Gastrocnemius medialis (tissue), 4 donors: ENCODE measurements at places on chromosomes 3 and 15. TPM values are rescaled to one million over a fixed set of nuclear protein-coding genes. Genes with fewer than 3 reads are reported as not detected.

AHSG gene
- total RNA-seq, result 1.1 TPM

DNA sequence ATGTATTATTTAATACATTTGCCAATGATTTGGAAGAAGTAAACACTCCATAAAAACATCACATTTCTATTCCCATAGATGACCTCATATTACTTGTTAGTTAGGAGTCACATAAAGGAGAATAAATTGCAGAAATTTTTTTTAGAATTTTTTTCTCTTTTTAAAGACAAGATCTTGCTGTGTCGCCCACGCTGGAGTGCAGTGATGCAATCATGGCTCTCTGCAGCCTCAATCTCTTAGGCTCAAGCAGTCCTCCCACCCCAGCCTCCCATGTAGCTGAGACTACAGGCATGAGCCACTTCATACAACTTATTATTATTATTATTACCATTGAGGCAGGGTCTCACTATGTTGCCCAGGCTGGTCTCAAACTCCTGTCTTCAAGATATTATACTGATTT, 12.3 kb upstream of the USP8 start:
- no peak overlapping the region for H3K4me3 ChIP-seq
- H3K27me3 ChIP-seq, result no peaks in the 10 kb centered on the region
- H3K27ac ChIP-seq, result no peak overlapping the region

- no peaks in the 10 kb centered on the region for H3K27me3 ChIP-seq
- no peak for DNase-seq
- no peak overlapping the region for H3K4me3 ChIP-seq
- H3K4me1 ChIP-seq, result no peaks in the 10 kb centered on the region
- no peak overlapping the region for H3K27ac ChIP-seq
Measured at GRCh38 chr3:40557575-40558161, 32.9 kb downstream of the ZNF621 start.

ZNF662 gene
- 2.1 TPM for total RNA-seq

- no peaks in the 10 kb centered on the region for H3K27me3 ChIP-seq
- peaks cover 7% of the 10 kb centered on the region for H3K4me1 ChIP-seq
- H3K27ac ChIP-seq, result no peak overlapping the region
- no peak for DNase-seq
- H3K4me3 ChIP-seq, result no peak overlapping the region
- H3K36me3 ChIP-seq, result no peaks in the 10 kb centered on the region
Measured at GRCh38 chr3:187841560-187841959, 96.3 kb upstream of the BCL6 start.

DNA sequence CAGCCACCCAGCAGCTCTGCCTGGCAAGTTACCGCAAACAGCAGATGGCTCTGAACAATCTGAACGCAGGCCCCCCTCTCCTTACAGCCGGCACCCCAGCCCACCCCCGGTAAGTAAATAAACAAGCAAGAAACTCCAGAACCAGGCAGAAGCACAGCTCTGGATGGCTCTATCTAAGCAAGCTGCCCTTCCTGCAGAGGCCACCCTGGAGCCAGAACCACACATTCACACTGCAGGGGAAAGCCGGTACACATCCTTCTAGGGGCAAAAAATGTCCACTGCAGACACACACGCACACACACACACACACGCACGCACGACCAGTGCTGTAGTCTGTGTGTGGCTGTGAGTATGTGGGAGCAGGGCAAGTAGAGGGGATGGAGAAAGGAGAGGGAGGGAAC, 63.9 kb downstream of the ADCY5 start:
- H3K4me1 ChIP-seq, result peaks cover 12% of the 10 kb centered on the region
- no peaks in the 10 kb centered on the region for H3K36me3 ChIP-seq
- H3K27me3 ChIP-seq, result no peaks in the 10 kb centered on the region

DNA sequence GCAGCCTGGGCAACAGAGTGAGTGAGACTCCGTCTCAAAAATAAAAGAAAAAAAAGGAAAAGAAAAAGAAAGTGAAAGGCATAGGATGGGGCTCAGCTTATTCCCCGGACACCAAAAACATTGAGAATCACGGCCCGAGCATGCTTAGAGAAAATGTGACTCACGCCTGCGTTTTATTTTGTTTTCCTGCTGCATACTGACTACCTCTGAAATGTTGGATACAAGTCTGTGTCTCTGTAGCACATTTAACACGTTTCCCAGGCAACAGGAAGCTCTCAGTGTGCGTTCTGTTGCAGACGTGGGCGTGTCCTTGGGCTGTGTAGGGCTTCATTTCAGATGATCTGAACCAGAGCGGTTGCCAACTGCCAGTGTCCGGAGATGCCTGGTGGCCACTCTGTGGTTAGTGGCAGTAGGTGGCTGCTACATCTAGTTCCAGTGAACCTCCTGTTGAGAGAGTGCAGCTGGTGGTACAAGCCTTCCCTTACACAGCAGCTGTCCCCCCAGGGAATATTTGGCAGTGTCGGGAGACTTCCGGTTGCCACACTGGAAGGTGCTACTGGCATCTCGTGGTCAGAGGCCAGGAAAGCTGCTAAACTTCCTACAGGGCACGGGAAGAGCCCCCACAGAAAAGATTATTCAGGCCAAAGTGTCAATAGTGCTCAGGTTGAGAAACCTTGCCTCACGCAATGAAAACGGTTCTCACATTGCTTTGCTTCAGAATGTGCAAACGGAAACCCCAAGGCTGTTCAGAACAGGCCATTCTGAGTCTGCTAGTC, 3.0 kb downstream of the SLC51A start:
- H3K36me3 ChIP-seq, result no peaks in the 10 kb centered on the region
- no peak overlapping the region for H3K27ac ChIP-seq
- peak overlapping the region; percentile 11 for H3K4me3 ChIP-seq
- no peak for DNase-seq
- H3K4me1 ChIP-seq, result peaks cover 6% of the 10 kb centered on the region

GRCh38 chr15:31528846-31529245, 202.2 kb downstream of the KLF13 start:
- no peaks in the 10 kb centered on the region for H3K36me3 ChIP-seq
- no peak for DNase-seq
- H3K4me1 ChIP-seq, result no peaks in the 10 kb centered on the region

DNA sequence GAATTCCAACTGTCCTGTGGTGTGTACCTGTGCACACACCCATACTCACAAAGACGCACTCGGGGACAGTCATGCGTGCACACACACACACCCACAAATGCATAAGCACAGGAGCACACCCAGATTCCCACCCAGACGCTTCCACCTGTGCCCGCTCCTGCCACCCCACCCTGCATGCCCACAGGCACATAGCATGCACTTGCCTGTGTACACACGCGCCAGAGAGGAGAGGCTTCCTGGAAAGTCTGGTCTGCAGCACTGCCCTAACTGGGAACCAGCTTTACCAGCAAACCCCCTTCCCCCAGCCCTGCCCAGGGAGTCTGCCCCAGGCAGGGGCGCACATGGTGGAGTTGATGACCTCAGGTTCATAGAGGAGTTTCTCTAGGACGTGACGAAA, 246.2 kb downstream of the UACA start:
- H3K27ac ChIP-seq, result no peak overlapping the region
- no peaks in the 10 kb centered on the region for H3K36me3 ChIP-seq
- no peak for DNase-seq
- H3K4me3 ChIP-seq, result no peak overlapping the region
- H3K27me3 ChIP-seq, result no peaks in the 10 kb centered on the region

GRCh38 chr15:40787344-40787841, 17.6 kb downstream of the C15orf62 start:
- no peak overlapping the region for H3K4me3 ChIP-seq
- peak overlapping the region; percentile 31 for H3K27ac ChIP-seq
- H3K36me3 ChIP-seq, result no peaks in the 10 kb centered on the region
- no peak for DNase-seq
- no peaks in the 10 kb centered on the region for H3K27me3 ChIP-seq

DNA sequence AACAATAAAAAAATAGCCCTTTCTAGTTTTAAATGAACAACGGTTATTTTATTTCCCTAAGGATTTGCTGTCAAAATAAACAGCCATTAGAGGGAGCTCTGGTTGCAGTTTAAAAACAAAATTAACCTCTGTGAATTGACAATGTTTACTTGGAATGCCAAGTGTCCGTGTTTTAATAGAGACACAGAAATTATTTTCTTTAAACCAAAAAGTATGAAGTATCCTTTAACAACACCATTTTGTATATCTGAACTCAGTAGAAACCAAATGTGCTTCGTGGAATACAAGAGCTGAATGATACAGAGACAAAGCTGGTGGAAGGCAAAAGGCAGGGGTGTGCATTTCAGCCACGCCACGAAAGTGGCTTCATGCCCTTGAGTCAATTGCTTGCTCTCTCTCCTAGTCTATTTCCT, 74.4 kb downstream of the MOBP start:
- H3K36me3 ChIP-seq, result no peaks in the 10 kb centered on the region
- H3K4me3 ChIP-seq, result peak overlapping the region; percentile 28
- no peaks in the 10 kb centered on the region for H3K27me3 ChIP-seq
- no peak for DNase-seq
- H3K4me1 ChIP-seq, result no peaks in the 10 kb centered on the region

- no peak for DNase-seq
- H3K4me3 ChIP-seq, result no peak overlapping the region
- no peak overlapping the region for H3K27ac ChIP-seq
- H3K36me3 ChIP-seq, result no peaks in the 10 kb centered on the region
Measured at GRCh38 chr3:110542552-110543150, 529.0 kb upstream of the NECTIN3 start.

DNA sequence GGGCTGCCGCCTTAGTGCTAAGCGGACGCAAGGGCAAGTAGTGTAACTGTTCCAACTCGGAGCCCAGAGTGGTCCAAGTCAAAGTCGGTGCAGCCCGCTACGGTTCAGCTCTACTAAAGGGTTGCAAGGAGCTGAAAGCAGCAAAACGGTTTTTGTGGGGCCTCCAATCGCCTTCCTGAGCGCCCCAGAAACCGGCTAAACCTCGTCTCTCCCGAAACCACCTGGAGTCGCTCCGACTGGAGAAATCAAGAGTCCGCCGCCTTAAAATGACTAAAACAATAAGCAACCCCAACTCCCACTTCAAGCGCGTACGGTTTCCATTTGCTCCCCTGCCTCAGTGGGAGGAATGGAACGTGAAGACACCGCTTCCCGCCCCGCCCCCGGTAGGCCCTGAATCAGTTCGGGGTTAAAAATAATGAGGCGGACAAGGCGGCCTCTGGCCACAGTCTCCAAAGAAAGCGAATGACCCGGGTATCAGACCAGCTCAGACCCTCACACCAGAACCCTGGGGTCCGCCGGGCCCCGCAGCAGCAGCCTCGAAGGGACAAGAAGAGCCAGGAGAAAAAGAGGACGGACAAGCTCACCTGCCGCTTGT, 401 bp downstream of the SEC11A start:
- H3K36me3 ChIP-seq, result peaks cover 12% of the 10 kb centered on the region
- peaks cover 29% of the 10 kb centered on the region for H3K4me1 ChIP-seq
- H3K4me3 ChIP-seq, result peak overlapping the region; percentile 88

GRCh38 chr3:5093731-5094130, 28.4 kb upstream of the ARL8B start:
- H3K36me3 ChIP-seq, result no peaks in the 10 kb centered on the region
- H3K4me1 ChIP-seq, result no peaks in the 10 kb centered on the region
- no peak for DNase-seq
- H3K4me3 ChIP-seq, result no peak overlapping the region

PLA2G4D gene
- total RNA-seq, result not detected

ADGRG7 gene
- total RNA-seq, result not detected

FANCD2OS gene
- not detected for total RNA-seq

SCG5 gene
- 0.53 TPM for total RNA-seq

- peak overlapping the region; percentile 84 for H3K27ac ChIP-seq
- DNase-seq, result no peak
- H3K27me3 ChIP-seq, result peaks cover 3% of the 10 kb centered on the region
Measured at GRCh38 chr15:73927476-73928240, 1.4 kb downstream of the LOXL1 start.
